ENCODE measurements at places on chromosomes 16 and 17. TPM values are rescaled to one million over a fixed set of nuclear protein-coding genes. Genes with fewer than 3 reads are reported as not detected.
A peak's percentile ranks its signal among the peaks of the same experiment; 100 is the strongest.

DNA sequence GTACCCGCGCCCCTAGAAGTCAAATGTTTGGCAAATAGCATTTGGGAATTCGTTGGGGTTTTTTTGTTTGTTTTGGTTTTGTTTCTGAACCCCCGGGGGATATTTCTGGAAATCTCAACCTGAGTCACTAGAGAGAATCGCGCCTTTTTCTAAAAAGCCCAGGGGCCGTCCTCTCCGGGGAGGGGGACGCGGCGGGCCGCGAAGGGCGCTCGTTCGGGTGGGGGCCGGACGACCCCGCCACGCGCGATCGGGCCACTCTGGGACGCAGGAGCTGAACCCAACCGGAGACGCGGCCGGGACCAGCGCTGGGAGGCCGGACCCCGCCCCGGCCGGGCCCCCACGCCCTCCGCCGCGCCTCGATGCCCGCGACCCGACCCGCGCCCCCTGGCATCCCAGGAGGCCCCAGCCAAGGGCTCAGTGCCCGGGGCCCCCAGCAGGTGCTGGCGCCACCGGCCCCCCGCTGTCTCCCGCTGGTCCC is 302 bp downstream of the LITAF start:
- no peak for DNase-seq

DNA sequence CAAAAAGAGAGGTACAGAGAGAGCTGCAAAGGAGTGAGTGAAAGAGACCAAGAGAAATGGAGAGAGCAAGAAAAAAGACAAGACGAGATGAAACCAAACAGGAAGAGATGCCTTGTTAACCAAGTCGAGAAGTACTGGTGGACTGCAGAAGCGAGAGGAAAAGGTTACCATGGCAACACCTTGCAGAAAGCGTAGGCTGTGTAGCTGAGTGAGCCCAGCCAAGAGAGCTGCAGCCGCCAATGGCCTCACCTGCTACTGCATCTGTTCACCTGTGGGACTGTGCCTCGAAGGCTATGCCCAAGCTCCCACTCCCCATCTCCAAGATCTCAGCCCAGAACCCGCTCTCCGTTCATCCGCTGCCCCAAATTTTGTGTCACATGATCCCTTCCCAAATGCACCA is 161.3 kb downstream of the SLC39A11 start:
- DNase-seq = peak; percentile 12

DNA sequence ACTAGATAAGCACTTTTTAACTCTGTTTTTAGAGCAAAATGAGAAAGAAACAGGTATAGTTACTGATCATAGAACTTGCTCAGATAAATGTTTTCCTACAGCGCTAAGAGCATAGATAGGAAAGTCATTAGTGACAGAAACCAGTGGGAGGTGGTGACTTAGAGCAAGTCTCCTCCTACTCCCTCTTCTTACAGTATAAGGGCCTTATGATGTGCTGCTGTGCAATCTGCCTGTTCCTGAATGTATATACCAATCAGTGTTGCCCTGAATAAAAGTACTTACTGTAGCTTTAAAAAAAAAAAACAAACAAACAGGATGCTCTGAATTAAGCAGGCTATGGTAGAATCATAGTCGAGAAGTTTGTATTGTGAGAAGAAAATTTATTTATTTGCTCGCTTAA is 23.3 kb upstream of the RASL10B start:
- DNase-seq = no peak

- DNase-seq = no peak
These were observed 2.4 kb upstream of the MARVELD3 start for GRCh38 chr16:71623597-71623996.

GRCh38 chr17:66420961-66421371 is 118.6 kb downstream of the PRKCA start:
- no peak for DNase-seq

- DNase-seq = no peak
These were observed 155.6 kb downstream of the HS3ST2 start for GRCh38 chr16:22969567-22969966.

- DNase-seq = peak; percentile 17
These were observed 24.1 kb upstream of the CDH5 start for GRCh38 chr16:66342294-66342900.

- DNase-seq = peak; percentile 71
These were observed 23.0 kb upstream of the NSRP1 start for GRCh38 chr17:30093463-30094147.

- DNase-seq = no peak
These were observed 9.6 kb upstream of the ALDH3A1 start for GRCh38 chr17:19757536-19758180.

- no peak for DNase-seq
These were observed 163.8 kb upstream of the PIRT start for GRCh38 chr17:11001651-11002050.

DNA sequence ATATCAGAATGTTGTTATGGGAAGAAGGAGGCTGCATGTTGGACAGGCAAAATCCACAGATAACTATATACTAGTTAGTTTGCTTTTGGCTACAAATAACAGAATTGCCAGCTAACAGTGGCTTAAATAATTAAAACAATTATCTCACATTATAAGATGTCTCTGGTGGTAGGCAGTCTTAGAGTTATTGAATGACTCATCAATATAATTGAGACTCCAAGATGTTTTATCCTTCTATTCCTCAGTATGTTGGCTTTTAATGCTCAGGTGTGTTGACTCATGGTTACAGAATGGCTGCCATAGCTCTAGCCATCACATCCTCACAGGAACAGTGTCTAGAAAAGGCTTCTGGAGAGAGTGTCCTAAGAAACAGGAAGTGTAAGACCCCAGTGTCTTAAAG is 11.1 kb downstream of the CHP2 start:
- DNase-seq = no peak

- DNase-seq = no peak
These were observed 1.8 kb downstream of the CCL5 start for GRCh38 chr17:35878361-35878760.

The TEX2 gene
- total RNA-seq = 5.6 TPM

The SECTM1 gene
- 0.44 TPM for total RNA-seq

The PRAC2 gene
- total RNA-seq = not detected

The LCAT gene
- total RNA-seq = 5.8 TPM

The TP53TG3B gene
- total RNA-seq = not detected
